ENCODE measurements at places on chromosomes 1 and 21.

- no peak for DNase-seq
Measured at GRCh38 chr1:38135625-38136414, 89.2 kb upstream of the POU3F1 start.

GRCh38 chr21:42250422-42251403 lies 31.8 kb downstream of the ABCG1 start:
- no peak for DNase-seq

DNA sequence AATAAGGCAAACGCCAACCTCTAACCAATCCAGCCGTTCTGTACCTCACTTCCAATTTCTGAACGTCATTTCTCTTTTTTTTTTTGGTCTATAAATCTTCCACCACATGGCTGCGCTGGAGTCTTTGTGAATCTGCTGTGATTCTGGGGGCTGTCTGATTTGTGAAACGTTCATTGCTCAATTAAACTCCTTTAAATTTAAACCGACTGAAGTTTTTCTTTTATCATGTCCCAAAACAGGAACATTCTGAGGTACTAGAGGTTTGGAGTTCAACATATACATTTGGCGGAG lies 65.5 kb upstream of the BACH1 start:
- DNase-seq = no peak

DNA sequence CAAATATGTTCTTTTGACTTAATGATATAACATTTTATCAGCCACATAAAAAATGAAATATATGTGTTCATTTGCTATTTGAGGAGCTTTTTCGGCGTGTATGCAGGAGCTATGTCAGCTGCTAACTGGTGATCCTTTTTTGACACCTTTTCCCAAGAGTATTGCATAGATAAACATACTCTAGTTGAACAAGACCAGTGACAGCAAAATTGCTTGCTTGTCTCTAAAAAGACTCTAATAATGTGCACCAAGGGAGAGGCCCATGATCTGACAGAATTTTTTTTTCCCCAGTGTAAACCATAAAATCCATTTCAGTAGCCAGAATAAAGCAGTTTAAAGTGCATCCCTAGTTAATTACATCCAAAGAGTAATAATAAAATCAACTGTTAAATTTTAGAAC lies 103.6 kb upstream of the BARHL2 start:
- DNase-seq = no peak

- no peak for DNase-seq
Measured at GRCh38 chr1:15212954-15213291, 34.1 kb upstream of the FHAD1 start.

- no peak for DNase-seq
Measured at GRCh38 chr1:64280001-64280400, 76.6 kb downstream of the UBE2U start.

DNA sequence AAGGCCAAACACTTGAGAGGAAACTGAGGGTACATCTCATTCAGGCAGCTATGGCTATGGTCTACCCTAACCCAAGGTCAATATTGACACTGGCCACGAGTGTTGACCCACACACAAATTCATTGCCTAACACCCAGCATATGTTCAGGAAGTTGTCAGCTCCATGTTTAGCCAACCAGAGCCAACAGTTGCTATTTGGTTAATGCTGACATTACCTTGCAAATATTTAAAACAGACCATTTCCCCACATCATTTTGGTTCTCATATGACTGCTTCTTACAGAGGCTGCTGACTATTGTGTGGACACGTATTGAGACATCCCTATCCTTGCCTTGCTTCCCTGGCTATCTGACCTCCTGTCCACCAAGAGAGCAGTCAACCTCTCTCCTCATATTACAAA lies 97.3 kb downstream of the LMX1A start:
- no peak for DNase-seq

- DNase-seq = no peak
Measured at GRCh38 chr1:231219422-231220401, 21.3 kb upstream of the GNPAT start.

- no peak for DNase-seq
Measured at GRCh38 chr1:173496757-173497320, 19.7 kb downstream of the PRDX6 start.

- no peak for DNase-seq
Measured at GRCh38 chr1:172761581-172762486, 102.9 kb downstream of the FASLG start.

GRCh38 chr1:158716335-158716734 lies 4.2 kb downstream of the OR6K3 start:
- no peak for DNase-seq

DNA sequence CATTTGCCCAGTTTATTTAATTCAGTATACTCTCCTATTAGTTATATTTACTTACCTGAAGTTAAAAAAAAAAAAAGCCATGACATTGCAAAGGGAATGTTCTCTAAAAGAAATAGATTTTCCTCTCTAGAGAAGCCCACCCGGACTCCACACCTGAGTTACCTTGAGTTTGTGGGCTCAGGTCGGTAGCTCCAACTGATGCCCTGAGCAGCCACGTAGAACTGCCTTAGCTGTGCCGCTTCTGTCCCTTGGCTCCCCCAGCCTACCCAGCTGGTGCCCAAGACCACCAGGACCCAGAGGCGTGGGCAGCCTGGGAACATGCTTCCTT lies 250 bp downstream of the F5 start:
- DNase-seq = no peak

DNA sequence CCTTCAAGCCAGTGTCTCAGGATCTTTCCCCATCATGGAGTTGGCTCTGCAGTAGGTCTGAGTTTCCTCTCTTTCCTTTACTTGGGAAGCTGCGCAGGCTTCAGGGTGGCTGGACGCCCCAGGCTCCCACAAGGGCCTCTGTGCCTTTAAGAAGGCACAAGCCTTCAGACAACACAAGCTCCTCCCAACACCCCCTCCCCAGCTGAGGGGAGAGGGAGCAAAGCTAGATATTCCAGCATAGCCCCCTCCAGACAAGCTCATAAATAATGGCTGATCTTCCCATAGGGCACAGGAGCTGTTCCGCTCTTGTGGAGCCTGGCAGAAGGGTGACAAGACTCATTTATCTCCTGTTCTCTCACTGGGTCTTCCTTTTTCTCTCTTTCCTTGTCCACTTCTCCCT lies 27.9 kb upstream of the ATP2B4 start:
- DNase-seq = no peak

GRCh38 chr1:219446288-219446687 lies 166.6 kb downstream of the ZC3H11B start:
- DNase-seq = no peak

DNA sequence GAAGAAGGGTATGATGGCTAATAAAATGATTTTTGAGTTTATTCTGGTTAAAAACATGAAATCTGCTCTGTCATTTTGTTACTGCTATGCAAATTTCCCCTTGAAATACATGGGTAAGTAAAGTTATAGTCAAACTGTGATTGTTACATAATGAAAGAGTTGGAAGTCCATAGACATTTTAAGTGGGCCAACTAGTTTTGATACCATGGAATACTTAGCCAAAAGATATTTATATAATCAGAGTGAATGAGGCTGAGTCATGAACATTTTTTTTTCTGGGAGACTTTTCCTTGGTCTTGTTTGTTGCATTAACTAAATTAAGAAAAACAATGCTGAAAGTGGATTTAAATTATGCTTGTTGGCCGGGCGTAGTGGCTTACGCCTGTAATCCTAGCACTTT lies 58.2 kb upstream of the MPC2 start:
- no peak for DNase-seq

DNA sequence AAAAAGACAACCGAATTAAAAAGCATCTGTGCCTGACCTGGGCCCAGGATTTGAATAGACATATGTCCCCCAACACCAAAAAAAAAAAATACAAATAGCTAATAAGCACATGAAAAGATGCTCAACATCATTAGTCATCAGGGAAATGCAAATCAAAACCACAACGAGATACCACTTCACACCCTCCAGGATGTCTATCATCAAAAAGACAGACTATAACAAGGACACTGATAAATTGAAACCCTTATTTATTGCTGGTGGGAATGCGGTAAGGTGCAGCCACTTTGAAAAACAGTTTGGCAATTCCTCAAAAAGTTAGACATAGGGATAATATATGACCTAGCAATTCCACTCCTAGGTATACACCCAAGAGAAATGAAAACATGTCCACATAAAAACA lies 72.3 kb upstream of the CAMK1G start:
- DNase-seq = no peak

DNA sequence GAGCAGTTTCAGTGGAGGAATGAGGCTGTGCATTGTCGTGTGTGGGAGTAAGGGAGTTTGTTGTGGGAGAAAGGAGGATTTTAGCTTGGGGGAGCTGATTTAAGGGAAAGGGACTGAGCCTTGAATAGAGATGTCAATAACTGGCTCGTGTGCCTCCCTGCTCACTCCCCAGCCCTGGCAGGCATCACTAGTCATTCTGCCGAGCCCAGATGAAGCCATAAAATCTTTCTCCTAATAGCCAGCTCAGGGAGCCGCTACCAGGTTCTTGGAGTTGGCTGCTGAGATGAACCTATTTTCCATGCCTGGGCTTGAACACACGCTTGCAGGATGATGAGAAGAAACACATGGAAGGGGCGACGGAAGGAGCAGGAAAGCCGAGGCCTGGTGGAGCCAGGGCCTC lies 65.0 kb upstream of the POU3F1 start:
- DNase-seq = no peak

DNA sequence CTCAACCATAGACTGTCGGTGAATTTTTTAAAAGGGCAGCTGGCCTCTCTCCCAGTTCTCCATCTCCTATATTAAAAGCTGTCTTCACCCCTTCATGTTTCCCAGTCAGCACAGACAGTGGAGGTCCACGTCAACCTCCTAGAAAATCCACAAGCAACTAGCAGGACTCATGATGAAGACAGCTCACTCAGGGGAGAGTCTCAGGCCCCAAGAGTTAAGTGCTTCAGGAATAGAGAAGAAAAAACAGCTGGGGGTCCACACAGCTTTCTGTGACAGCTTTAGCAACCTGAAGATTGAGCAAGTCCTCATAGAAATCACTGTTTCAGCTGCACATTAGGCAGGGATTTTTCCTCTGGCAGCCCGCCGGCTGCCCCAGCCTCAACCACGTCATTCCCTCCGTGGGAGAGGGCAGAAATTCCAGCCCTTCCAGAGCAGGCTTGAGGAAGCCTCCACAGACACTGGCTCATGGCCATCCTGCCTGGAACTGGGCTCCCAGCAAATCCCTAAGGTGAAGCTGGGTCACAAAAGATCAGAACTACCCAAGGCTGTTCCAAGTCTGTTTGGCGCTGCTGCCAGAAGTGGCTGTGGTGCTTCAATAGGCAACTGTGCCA lies 15.2 kb downstream of the GPR161 start:
- no peak for DNase-seq

- no peak for DNase-seq
Measured at GRCh38 chr1:107817935-107818334, 147.0 kb downstream of the VAV3 start.

- DNase-seq = no peak
Measured at GRCh38 chr1:19204446-19205266, 5.4 kb downstream of the UBR4 start.

GRCh38 chr1:116777831-116778830 lies 23.9 kb downstream of the CD2 start:
- no peak for DNase-seq
